ENCODE measurements at places on chromosomes 4 and X.

DNA sequence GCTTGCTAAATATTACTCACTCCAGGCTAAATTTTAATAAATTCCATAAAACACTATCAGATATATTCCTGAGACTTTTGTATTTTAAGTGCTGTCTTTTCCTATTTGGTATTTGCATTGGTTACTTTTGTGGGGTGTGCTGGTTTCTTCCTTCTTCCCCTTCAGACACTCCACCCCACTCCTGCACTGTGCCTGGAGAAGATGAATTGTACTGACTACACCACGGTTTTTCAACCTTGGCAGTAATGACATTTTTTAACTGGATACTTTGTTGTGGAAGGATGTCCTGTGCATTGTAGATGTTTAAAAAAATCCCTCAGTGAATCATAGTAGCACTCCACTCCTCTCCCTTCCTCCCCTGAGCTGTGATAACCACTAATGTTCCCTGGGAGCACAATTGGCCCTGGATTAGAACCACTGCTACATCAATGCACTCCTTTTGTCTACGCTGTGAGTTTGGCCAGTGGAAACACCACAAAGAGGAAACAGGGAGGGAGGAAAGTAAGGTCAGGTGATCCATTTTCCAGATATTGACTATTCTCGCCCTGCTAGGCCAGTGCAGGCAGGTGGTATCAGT lies 36.3 kb downstream of the SNCA start:
- DNase-seq = no peak

GRCh38 chrX:153900831-153901752 lies 3.4 kb upstream of the AVPR2 start:
- DNase-seq = peak; percentile 82

GRCh38 chr4:130336585-130337217 lies 1240.7 kb downstream of the C4orf33 start:
- DNase-seq = peak; percentile 64

DNA sequence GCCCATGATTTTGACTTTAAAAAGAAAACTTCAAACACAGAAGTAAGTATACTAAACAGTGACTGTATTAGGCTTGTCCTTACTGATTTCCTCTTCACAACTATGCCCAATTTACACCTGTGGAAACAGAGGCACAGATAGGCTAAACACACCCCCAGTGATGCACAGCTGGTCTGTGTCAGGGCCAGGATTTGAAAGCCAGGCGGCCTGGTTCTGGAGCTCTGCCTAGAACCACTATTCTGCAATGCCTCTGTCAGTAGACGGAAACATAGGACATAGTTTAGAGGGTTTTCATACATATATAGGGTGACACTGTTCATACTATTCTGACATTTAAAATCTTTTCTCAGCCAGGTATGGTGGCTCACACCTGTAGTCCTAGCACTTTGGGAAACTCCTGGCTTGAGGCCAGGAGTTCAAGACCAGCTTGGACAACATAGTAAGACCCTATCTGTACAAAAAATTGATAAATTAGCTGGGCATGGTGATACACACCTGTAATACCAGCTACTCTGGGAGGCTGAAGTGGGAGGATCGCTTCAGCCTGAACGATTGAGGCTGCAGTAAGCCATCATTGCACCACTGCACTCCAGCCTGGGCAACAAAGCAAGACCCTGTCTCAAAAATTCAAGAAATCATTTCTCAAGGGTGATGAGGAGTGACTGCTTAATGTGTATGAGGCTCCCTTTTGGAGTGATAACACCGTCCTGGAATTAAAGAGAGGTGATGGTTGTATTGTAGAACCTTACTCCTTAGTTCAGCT lies 23.0 kb upstream of the CBR4 start:
- no peak for DNase-seq

DNA sequence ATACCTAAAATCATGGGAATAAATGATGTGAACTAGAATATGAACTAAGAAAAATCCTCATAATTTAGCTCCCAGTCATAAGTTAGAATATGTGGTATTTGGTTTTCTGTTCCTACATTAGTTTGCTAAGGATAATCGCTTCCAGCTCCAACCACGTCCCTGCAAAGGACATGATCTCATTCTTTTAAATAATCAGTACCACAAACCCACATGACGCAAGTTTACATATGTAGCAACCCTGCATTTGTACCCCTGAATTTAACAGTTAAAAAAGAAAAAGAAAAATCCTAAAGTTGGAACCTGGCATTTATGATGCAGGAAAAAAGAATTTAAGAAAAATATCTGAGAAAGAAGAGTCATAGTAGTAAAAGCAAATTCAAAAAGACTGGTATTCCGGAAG lies 13.3 kb downstream of the UBA6 start:
- DNase-seq = no peak

GRCh38 chr4:70533791-70534190 lies 15.4 kb downstream of the AMTN start:
- no peak for DNase-seq

DNA sequence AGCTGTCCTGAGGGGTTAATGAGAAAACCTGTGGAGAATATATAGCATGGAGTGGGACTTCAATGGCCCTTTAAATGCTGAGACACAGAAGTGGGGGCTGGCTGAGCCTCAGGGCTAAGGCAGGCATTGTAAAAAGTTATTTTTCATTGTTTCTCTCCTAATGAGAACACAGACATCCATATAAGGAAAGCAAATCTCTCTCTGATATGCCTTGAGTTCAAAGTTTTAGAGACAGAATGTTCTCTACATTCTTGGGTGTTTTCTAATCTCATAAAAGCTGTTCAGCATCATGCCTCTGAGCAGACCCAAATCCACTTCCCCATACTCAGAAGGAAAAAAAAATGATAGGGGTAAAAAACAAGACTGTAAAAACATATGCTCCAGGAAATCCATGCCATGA lies 16.8 kb upstream of the RAB40A start:
- no peak for DNase-seq

- DNase-seq = peak; percentile 25
Observed at GRCh38 chr4:87406462-87406861, 15.5 kb upstream of the HSD17B11 start.

GRCh38 chr4:79854856-79855502 lies 218.1 kb downstream of the ANTXR2 start:
- DNase-seq = no peak

DNA sequence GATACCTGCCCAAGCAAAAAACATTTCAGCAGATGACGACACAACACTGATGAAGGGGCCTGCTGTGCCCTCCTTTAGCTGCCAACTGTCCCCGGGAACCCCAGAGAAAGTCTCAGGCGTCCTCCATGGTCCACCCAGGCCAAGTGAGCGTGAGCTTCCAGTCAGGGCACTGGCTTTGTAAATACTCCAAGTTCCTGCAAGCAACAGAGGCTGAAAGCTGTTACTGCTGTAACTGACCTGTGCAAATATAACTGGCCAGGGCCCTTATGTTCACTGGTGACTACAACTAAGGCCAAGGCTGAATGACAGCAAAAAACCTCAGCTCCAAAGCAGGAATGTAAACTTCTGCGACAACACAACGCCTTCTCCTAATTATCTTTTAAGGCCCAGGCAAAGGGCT lies 8.2 kb downstream of the WDR1 start:
- DNase-seq = no peak

DNA sequence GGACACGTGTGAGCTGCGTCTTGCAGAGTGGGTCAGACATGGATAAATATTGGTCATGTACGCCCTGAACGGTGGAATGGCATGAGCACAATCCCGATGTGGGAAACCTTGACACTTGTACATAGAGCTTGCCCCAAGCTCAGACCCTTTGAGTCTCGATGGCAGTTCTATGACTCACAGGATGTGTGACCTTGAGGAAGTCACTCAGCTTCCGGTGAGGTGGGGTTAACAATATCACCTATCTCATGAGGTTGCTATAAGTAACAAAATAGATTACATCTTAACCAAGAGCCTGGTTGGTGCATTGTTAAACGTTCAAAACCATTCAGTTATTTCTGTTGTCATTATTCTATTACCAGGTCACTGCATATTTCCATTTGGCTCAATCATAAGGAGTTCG lies 109.1 kb upstream of the TBL1X start:
- no peak for DNase-seq

DNA sequence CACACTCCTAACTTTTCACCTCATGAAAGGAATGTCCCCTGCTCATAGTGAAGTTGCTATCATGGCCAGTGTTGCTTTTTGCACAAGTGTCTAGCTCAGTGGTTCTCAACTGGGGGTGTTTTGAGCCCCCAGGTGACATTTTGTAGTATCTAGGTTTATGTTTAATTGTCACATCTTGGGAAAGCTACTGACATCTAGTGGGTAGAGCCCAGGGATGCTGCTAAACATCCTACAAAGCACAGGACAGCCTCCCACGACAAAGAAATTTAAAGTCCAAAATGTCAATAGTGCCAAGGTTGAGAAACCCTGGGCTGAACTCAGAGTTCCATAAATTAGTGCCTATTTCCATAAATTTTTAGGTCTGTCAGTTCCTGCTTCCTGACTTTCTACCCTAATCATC lies 70.7 kb upstream of the HCCS start:
- DNase-seq = no peak

GRCh38 chr4:77450006-77450405 lies 155.6 kb upstream of the CXCL13 start:
- no peak for DNase-seq

- no peak for DNase-seq
Observed at GRCh38 chr4:182502064-182502463, 258.9 kb downstream of the TENM3 start.

- no peak for DNase-seq
Observed at GRCh38 chr4:37999000-37999716, 39.0 kb downstream of the PTTG2 start.

DNA sequence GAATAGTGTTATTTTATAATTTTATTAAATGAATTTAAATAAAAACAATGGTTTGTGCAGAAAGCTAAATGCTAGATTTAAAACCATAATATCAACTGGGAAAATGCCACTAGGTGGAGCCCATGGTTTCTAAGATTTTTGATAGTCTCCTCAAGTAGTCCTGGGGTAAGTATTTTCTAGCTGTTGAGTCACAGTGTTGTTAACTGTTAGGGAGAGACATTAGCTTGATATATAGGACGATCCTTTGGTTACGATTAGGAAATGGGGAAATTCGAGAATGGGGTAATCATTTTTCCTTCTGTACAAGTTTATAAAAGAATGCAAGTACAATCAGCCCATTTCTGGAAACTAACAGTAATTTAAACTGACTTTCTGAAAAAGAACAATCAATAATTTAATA lies 378.4 kb downstream of the ANKRD50 start:
- DNase-seq = peak; percentile 58

DNA sequence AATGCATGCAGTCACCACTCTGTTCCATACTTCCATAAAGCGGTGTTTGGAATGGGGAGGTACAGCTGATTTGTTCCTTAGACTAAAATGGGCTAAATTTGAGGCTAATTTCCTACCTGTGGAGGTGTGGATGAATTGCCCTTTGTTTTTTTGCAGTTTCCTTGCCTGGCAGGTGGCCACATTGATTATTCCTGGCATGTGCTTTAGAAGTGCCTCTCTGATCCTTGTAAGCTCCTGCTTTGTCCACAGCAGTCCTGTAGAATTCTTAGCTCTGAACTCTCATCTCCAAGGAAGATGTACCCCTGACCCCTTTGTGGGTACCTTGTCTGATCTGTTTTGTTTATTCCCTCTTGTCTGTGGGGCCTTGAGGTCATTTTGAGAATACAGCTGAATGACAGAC lies 136.8 kb downstream of the ADGRL3 start:
- DNase-seq = no peak

DNA sequence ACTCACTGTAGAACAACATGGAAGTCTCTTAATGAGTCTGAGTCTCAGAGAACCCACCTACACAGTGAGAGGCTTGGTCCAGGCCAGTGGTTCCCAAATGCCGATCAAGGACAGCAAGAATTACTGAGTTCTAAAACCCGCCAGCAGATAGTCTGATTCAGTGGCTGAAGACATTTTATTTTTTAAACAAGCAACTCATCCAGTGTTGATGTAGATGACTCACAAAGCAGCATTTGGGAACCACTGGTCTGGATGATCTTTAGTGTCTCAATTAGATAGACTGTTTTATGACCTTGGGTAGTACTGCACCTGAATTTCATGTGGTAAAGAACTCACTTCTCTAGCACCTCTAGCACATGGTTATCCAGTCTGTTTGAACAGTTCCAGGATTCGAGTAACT lies 193.6 kb downstream of the FBXW7 start:
- no peak for DNase-seq

- peak; percentile 98 for DNase-seq
Observed at GRCh38 chr4:138242076-138242833, at the start of gene SLC7A11. SLC7A11 (minus strand) TSS chr4:138242349; CDS start chr4:138242069, 280 bp downstream.

DNA sequence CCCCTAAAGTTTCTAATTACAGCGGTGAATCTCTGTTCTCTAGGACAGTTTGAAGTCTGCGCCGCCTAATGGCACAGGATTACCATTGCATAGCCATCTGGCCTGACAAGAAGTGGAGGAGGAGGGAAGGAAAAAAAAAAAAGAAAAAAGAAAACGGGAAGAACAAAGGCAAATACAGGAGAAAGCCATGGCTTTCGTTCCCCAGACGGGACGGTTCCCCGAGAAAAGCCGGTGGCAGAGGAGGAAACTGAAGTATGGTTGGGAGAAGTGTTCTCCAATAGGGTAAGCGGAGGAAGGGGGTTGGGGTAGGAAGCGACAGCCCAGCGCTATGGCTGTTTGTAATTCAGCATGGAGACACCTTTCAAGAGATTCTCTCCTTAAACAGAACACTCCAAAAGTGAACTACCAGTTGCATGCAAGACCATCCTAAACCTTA lies 80.8 kb downstream of the HMGN5 start:
- peak; percentile 79 for DNase-seq

DNA sequence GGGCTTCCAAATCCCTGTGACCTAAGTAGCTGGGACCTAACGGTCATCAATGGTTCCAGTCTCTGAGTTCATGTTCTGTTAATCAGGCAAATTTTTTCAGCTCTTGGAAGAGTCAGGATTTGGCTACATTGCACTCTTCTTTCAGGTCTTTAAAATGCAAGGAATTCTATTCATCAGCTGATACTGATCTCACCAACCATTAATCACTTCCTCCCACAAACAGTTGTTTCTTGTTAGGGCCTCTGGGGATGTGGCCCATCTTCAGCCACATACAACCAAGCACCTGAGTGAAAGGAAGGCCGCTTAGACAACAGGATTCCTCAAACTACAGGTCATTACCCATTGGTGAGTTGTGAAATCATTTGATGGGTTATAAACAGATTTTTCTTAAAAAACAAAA lies 71.7 kb downstream of the FANCB start:
- no peak for DNase-seq

DNA sequence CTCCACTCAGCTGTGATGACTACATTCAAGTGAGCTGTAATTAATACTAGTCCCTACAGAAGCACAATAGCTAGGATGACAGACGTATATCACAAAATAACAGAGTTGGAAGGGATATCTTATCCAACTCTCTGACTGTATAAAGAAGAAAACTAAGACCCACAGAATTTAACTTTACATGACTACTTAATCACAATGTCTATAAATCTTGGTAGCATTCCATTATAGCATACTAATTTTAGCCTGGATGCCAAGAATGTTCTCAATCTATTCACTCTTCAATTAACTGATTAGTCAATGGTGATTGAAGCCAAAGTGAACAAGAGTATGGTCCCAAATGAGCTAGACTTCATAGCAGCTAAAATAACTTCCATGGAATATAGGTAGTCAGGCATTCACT lies 31.2 kb downstream of the RPS6KA6 start:
- DNase-seq = no peak

All from NAMALWA (cell line).